A375 (cell line): ENCODE measurements at places on chromosomes 7 and 10. TPM values are rescaled to one million over a fixed set of nuclear protein-coding genes. Genes with fewer than 3 reads are reported as not detected.

Gene ATRNL1
- total RNA-seq = 4.1 and 4.2 TPM in 2 replicates

Gene ARMC3
- total RNA-seq = not detected in 2 replicates

Gene CD36
- not detected in 2 replicates for total RNA-seq

Gene SIRT1
- total RNA-seq = 8.3 and 9.3 TPM in 2 replicates

Gene TAS2R41
- total RNA-seq = not detected in 2 replicates

Gene PALD1
- total RNA-seq = 1.4 and 1.6 TPM in 2 replicates

Gene PWWP2B
- total RNA-seq = 8.4 and 9.1 TPM in 2 replicates

Gene MOGAT3
- total RNA-seq = not detected in 2 replicates

Gene TMEM196
- total RNA-seq = not detected in 2 replicates

Gene DENND10
- 26.3 and 31.0 TPM in 2 replicates for total RNA-seq

Gene OGDHL
- 2.7 and 3.0 TPM in 2 replicates for total RNA-seq

Gene SLC12A9
- 10.4 and 12.2 TPM in 2 replicates for total RNA-seq

Gene PRF1
- not detected in 2 replicates for total RNA-seq

Gene KEL
- total RNA-seq = 0.45 and 0.83 TPM in 2 replicates

Gene CALD1
- total RNA-seq = 52.8 and 54.4 TPM in 2 replicates

Gene ZNF273
- total RNA-seq = 3.0 and 4.5 TPM in 2 replicates

Gene AVL9
- total RNA-seq = 15.7 and 30.3 TPM in 2 replicates

Gene OR6V1
- total RNA-seq = not detected in 2 replicates

Gene HTRA1
- 22.7 and 26.2 TPM in 2 replicates for total RNA-seq

Gene POLR2J2
- 5.3 and 7.0 TPM in 2 replicates for total RNA-seq

Gene SFMBT2
- 6.1 and 6.2 TPM in 2 replicates for total RNA-seq

Gene EMX2
- not detected in 2 replicates for total RNA-seq

Gene IGF2BP3
- total RNA-seq = 121 and 146 TPM in 2 replicates

Gene PRPS1L1
- total RNA-seq = not detected in 2 replicates

Gene DDC
- total RNA-seq = 0.19 TPM in 1 of 2 replicates, not detected in the other

Gene ASB10
- total RNA-seq = not detected in 2 replicates

Gene LAMB4
- 0.08 and 0.15 TPM in 2 replicates for total RNA-seq

Gene KAT6B
- 10.3 and 17.0 TPM in 2 replicates for total RNA-seq

Gene FAM20C
- 87.9 and 98.0 TPM in 2 replicates for total RNA-seq

Gene PRLHR
- not detected in 2 replicates for total RNA-seq

Gene TET1
- total RNA-seq = 1.3 and 2.0 TPM in 2 replicates

Gene NKX2-3
- 0.13 TPM in 1 of 2 replicates, not detected in the other for total RNA-seq

Gene C7orf57
- total RNA-seq = 0.08 and 0.32 TPM in 2 replicates

Gene CCL24
- total RNA-seq = not detected in 2 replicates

Gene NUB1
- total RNA-seq = 81.8 and 85.5 TPM in 2 replicates

Gene CTAGE4
- total RNA-seq = not detected in 2 replicates

Gene SUFU
- total RNA-seq = 7.4 and 7.5 TPM in 2 replicates

Gene TMEM229A
- total RNA-seq = not detected in 2 replicates
